DND-41 (cell line): ENCODE measurements at places on chromosomes 12 and 14.
A peak's percentile ranks its signal among the peaks of the same experiment; 100 is the strongest.

DNA sequence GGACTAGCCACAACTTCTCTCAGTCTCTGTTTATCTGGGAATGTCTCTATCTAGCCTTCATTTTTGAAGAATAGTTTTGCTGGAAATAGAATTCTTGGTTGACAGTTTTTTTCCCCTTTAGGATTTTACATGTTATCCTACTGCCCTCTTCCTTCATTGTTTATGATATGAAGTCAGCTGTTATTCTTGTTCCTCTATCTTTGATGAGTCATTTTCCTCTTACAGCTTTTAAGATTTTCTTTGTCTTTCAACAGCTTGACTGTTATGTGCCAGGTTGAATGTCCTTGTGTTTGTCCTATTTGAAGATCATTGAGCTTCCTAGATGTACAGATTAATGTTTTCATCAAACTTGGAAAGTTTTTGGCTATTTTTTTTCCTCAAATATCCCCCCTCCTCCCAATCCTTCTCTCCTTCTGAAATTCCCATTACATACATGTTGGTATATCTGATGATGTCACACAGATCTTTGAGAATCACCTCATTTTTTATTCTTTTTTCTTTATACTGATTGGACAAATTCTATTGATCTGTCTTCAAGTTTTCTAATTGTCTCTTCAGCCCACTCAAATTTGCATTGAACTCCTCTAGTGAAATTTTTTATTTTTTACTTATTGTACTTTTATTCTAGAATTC, 4.5 kb upstream of the GOLGA5 start:
- DNase-seq: no peak

GRCh38 chr12:111412007-111412829, 6.5 kb downstream of the SH2B3 start:
- peak; percentile 50 for DNase-seq

DNA sequence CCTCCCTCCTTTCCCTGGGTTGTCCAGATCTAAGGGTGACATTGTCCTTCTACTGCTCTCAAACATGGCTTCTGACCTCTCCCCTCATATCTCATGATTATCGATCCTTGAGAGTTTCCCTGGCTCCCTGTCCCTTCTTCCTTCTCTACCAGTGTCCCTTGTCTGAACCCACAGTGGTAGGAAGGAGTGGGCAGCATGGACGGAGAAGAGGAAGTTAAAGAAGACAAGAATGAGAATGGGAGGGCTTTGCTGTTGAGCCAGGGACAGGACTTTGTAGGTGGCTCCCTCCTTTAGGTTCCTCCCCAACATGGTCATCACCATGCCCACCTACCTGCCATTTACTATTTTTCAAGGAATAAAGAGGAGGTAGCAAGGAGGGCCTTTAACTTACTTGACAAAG, 166.7 kb downstream of the TMEM117 start:
- DNase-seq: no peak

GRCh38 chr12:87870493-87871460, 158.4 kb downstream of the C12orf50 start:
- DNase-seq: no peak

DNA sequence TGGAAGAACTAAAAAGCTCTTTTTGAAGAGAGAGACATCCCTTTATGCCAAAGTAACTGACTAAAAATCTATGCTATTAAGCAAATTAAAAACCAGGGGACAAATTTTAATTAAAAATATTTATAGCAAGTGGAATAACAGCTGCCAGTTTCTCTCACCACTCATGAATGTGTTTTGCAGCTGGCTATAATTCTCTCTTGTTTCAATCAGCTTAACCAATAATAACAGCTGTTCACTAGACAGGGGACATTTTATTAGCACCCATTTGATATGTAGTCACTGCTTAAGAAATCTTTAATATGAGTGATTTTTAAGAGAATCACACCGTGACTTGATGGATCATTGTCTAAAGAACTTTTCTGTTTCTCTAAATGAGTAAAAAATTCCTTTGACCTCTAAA, 34.2 kb upstream of the KRR1 start:
- no peak for DNase-seq

DNA sequence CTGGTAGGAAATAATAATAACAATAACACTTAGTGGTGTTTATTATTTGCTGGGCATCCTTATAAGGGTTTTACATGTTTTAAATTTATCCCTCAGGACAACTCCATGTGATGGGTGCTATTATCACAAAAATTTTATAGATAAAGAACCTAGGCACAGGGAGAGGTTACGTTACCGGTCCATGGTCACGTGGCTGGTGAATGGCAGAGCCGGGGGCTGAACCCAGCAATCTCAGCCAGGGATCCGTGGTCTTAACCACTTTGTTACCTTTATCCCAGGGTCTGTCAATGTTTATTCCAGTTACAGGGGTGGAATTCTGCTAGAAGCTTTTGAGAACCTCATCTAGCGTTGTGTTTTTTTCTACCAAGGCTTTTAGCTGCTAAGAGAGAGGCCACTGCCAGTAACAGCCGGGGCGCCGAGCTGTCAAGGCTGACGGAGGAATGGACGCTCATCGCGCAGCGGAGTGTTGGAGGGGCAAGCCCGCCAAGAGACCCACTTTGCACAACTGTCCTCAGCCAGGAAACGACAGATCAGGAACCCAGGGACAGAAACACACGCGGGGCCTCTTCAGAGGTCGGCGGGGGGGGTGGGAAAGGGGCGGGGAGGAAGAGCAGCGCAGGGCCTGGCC, 418 bp downstream of the AMN1 start:
- no peak for DNase-seq

DNA sequence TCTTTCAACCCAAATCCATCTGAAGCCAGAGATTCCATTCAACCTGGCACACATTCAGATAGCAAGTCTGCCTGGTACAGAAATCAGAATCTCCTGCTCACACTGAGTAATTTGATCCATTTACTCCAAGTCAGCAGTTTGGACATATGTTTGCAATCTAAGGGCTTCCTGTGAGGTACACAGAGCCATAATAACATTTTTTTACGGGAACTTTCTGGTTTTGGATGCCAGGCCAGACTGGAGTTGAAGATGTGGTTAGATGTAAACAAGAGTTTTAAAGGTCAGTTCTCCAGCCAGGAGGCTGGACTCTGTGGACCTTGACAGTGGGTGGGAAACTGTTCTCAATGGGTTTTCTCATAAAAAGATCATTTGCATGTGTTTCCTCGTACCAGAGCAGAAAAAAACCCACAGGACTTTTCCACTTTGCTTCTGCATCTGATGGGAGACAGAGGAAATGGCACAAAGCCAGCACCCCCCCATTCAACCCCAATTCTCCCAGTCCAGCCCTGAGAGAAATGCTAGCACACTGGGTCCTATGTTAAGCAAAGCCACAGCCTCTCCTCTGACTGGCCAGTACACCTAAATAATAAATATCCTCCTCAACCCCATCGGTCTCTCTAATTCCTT, 17.7 kb upstream of the TSPAN11 start:
- no peak for DNase-seq

DNA sequence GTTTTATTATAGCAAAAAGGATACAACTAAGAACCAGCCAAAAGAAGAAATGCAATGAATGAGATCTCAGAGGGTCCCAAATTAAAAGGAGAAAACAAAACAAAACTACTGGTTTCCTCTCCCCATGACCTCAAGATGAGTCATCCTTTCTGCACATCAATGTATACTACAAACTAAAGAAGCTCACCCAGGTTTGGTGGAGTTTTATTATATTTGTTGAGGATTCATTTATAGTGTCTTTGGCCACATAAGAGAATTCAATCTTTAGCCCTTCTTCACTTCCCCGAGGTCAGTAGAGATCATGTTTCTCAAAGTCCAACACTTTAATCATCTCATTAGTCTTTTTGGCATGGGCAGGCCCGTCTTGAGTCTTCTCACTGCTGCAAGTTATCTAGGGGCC, 210.6 kb downstream of the SLC6A15 start:
- no peak for DNase-seq

DNA sequence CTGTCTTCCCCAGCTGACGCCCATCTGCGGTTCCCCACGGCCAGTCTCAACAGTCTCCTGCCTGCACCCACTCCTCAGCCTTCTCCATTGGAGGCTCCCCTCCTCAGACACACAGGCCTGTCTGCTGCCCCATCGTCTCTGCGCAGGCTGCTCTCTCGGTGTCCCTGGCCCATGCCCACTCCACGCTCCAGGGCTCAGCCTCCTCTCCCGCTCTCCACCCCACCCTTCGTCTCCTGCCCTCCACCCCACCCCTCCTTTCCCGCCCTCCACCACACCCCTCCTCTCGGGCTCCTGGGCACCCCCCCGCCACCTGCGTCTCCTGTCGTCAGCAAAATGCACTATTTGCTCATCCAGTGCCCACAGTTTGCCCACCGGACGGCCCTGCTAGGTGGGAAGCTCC, 119.6 kb upstream of the DIO3 start:
- DNase-seq: no peak

DNA sequence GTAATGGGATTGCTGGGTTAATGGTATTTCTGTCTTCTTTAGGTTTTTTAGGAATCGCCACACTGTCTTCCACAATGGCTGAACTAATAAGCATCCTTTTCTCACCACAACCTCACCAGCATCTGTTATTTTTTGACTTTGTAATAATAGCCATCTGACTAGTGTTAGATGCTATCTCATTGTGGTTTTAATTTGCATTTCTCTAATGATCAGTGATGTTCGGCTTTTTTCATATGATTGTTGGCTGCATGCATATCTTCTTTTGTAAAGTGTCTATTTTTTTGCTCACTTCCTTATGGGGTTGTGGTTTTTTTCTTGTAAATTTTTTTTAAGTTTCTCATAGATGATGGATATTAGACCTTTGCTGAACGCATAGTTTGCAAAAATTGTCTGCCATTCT, 377.9 kb downstream of the GALC start:
- no peak for DNase-seq
